ENCODE measurements at places on chromosomes 4 and X. TPM values are rescaled to one million over a fixed set of nuclear protein-coding genes. Genes with fewer than 3 reads are reported as not detected.

C4orf51 gene
- not detected for total RNA-seq

MTNR1A gene
- not detected for total RNA-seq

SPANXA1 gene
- total RNA-seq: not detected

EFHC2 gene
- 0.85 TPM for total RNA-seq

MAGEB1 gene
- not detected for total RNA-seq
